Fibroblast of villous mesenchyme (primary cell): ENCODE measurements at places on chromosomes 1 and 21. TPM values are rescaled to one million over a fixed set of nuclear protein-coding genes. Genes with fewer than 3 reads are reported as not detected.

- no peak for DNase-seq
Measured at GRCh38 chr1:28894785-28895184, 19.6 kb upstream of the EPB41 start.

GRCh38 chr1:222046684-222047263, 304.9 kb upstream of the DUSP10 start:
- no peak for DNase-seq

DNA sequence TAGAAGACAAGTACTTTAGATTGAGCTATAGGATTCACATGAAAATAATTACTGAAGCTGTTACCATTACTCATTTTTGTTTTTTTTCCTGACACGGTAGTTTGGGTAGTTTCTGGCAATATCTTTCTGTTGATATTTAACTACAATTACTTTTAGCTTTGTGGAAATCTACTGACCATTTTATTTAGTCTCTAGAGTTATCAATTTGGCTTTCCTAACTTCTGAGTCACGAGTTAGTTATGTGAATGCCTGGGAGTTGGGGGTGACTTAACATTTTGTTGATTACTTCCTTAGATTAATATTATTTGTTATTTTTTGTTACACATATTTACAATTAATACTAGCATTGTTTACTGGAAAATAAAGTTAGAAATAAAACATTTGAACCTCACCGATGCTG, 160.6 kb downstream of the HMCN1 start:
- peak; percentile 44 for DNase-seq

- DNase-seq, result no peak
Measured at GRCh38 chr1:232011961-232012360, 385.4 kb downstream of the DISC1 start.

- DNase-seq, result no peak
Measured at GRCh38 chr1:10608690-10609089, 133.9 kb downstream of the PEX14 start.

DNA sequence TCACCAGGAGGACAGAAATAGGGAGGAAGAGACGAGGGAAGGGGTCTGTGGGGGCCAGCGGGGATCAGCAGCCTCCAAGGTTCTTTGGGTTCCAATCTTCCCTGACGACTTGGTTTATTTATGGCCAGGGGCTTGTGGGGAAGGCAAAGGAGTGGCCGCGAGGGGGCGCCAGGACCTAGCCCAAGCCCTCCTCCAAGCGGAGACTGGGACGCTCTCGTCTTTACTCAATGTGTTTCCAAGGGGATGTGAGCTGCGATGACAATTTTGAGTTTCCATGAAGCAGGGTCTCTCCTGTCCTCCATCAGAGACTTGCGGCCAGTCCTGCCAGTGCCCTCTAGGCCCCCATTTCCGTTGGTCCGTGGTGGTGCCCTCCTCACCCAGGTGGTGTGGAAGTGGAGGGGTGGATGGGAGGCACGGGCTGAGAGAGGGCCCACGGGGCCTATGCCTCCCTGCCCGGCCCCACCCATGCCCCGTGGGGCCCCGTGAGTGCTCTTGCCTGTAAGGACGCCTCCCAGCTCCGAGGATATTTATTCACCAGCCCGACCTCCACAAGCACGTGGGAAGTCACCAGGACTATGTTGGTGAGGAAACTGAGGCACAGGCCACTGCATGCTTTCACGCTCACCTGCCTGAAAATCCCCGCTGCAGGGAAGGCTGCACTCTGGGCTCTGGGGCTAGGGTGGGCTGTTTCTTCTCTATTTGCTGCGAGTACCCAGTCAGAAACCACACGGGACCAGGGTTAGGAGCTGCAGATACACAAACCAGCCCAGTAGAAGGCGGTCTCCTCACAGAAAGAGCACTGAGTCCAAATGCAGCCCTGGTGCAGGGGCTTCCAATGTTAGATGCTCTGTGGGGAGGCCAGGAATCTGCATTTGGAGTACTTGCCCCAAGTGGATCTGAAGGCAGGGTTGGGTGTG, 26.5 kb downstream of the DMRTB1 start:
- DNase-seq, result peak; percentile 85

DNA sequence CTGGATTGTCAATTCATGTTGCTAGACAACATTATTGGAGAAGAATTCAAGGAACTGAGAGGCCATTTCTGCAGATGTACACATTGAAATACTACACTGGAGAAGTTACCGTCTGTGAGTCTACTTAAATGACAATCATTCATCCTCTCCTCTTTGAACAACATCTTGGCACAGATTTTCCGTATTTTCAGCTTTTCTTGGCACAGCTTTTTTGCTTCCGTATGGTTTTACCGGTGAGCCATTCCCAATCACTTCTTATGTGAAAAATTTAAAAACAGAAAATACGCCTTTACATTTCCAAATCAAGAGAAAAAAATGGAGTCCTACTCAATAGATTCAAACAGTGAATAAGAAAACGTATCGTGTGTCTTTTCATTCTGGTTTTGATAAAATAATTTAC, 1493.7 kb downstream of the AMY1C start:
- no peak for DNase-seq

- peak; percentile 28 for DNase-seq
Measured at GRCh38 chr1:202144402-202145067, at the start of gene ARL8A. Gene ARL8A, minus strand, starts transcription at chr1:202144737. Its CDS starts 165 bp downstream, at chr1:202144572.

DNA sequence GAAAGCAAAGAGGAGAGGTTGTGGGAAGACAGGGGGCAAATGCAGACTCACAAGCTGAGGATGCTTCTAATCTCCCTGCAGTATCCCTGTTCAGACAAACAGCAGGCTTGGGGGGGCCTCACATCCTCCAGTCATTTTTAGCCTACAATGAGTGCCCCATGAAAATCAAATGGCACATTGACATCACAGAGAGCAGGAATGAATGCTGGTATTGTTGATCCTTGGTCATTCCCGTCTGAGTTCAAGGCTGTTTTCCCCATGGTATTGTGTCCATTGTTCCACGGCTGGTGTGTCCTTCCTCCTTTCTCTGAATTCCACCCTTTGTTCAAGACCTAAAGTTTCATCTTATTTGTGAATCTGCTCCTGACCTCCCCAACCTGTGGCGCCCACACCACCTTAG, 545.6 kb downstream of the AJAP1 start:
- DNase-seq, result no peak

- peak; percentile 60 for DNase-seq
Measured at GRCh38 chr1:84687714-84688462, 2.4 kb downstream of the SSX2IP start.

- no peak for DNase-seq
Measured at GRCh38 chr1:244313346-244313745, 138.4 kb downstream of the ADSS2 start.

DNA sequence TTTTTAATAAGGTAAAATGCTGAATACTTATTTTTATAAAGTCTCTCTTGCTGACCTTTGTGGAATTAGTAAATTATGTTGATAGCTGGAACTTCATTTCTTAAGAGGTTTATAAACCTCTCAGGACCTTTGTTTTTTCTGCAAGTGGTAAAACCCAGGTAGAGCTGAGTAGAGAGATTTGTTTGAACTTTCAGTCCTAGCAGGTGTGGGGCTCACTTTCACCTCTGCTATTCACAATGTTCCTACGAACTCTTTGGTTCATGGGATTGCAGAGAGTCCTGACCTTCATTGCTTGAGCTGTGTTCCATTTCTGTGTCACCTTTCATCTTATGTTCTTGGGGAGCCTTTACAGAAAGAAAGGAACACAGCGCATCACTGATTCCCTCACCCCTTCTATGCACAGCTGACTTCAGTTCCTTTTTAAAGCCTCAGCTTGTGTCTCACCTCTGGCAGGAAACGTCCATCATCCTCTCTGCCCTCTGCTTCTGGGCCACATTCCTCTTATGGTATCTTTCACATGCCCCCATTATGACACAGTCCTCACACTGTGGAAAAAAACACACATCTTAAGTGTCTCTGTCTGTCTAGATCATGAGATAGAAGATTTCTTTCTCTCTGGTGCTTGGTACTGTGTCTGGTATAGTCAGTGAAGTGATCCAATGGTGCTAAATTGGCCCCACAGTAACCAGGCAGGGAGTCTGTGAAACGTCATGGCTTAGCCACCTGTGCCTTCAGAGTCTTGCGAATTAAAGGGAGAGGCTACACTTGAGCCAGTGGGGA, 262.5 kb upstream of the B3GALT2 start:
- no peak for DNase-seq

DNA sequence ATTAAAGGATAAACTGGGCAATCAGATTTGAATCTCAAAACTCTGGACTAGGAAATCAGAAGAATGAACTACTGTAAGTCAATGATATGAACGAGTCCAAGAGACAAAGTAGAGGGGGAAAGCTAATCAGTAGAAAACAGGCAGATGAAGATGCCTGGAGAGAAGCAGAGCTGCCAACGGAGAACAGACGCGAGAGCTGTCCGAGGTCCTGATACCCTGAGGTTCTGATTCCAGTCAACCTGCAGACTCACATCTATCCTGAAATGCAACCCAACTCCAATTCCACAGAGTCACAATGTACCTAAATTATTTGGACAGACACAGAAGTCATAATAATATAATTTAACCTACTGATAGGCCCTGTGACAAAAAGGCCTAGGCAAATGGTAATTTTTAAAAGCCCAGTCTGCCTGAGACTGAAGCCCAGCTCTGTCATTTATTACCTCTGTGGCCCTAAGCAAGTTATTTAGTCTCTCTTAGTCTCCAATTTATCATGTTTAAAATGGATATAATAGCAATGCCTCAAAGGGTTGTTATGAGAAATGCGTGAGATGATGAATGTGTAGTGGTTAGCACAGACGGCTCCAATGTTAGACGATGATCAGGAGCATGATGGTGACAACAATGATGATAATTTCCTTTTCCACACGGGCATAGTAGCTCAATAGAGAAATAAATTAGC, 33.4 kb downstream of the RGS7 start:
- DNase-seq, result peak; percentile 25

GRCh38 chr1:30451532-30452125, 271.8 kb downstream of the MATN1 start:
- DNase-seq, result no peak

GRCh38 chr1:169873582-169874199, 20.0 kb downstream of the SCYL3 start:
- DNase-seq, result peak; percentile 28

DNA sequence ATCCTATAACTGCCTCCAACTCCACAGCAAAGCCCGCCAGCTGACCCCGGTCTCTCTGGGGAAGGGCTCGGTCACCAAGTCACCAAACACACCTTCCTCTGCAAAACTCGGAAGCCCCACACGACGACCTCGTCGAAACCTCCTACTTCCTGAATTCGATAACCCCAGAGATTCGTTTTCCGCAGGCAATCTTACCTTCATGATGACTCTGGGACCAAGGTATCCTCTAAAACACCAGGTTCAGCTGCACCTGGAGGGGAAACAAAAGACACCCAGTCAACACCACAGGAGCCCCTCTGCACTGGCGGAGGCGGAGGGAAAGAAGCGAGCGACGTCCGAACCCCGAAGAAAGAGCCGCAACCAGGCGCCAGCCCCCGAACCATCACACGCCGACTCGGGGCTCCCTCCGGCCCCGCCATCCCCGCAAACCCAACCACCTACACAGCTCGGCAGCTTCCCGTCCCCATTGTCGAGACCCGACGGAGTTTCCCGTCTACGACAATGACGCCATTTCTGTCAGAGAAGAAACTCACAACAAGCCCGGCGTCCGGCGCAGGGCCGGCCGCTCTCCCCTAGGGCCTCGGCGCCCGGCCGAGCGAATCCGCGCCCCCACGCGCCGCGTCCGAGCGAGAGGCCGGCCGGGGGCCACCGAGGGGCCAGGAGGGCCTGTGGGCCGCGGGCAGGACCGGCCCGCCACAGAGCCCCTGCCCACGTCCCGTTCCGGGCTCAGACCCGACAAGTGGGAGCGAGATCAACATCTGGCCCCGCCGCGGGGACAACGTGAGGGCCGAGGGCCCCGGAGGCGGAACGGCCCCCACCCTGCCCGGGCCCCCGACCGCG, 1.0 kb downstream of the ARID4B start:
- peak; percentile 27 for DNase-seq

DNA sequence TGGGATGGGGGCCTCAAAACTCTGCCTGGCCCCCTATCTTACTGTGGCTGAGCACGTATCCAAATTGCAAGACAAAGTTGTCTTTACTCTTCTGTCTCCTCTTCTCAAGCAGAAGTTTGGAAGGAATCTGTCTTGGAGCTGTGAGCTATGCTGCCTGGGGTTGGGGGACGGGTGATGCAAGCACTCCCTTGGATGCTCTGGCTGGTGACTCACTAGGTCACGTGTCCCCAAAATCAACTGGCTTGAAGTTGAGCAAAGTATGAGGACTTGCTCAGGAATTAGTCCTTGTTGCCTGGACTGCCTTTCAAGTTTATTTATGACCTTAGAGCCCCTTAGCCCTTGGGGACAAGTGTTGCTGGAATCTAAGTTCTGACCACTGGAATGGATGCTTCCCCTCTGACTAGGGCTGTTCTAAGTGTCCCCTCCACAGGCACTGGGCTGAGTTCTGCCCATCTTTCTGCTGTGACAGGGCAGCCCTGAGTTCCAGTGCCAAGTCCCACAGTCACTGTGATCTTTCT, 269.5 kb downstream of the HHAT start:
- peak; percentile 92 for DNase-seq

GRCh38 chr1:153698020-153698922, 19.8 kb downstream of the NPR1 start:
- DNase-seq, result peak; percentile 76

- DNase-seq, result peak; percentile 12
Measured at GRCh38 chr1:111990878-111991718, 1.6 kb upstream of the KCND3 start.

DNA sequence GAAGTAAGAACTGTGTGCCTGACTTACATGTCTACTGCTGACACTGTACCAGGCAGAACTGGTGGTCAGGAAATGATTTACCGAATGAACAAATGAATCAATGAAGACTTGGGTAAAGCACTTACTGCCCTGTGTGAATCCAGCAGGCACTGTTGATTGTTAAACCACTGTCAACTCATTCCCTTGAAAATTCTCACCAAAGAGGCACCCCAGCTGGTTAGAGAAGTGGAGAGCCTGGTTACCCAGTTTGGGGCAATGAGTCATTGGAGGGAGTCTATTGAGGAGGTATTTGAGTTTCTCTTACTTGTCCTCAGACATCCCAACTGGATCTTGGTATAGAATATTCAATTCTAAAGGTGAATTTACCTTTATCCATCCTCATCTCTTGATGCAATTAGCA, 34.2 kb downstream of the JUN start:
- no peak for DNase-seq

DNA sequence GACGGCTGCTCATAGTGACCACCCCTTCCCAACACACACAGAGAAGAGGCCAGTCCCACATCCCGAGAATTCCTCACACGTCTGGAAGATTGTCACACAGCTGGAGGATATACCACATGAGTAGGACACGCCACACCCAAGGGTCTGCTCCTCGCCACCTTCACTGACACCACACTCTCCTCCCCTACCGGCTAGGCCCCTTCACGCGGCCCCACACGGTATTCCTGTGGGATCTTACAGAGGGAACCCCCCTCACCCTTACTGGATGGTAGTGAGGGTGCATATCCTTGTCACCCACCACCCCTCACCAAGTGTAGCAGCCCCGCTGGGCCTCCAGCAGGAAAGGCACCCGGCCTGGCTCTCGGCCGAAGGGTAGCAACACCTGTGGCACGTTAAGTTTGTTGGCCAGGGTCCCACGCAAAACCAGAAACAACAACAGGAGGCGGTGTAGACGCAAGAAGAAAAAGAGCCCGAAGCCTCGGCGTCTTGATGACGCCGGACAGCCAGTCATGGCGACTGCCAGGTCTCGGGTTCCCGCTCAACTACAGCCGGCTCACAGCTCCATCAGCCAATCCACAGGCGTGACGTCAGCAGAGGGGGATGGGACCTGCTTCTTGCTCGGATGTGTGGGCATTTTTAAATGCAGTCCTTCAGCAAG, at the start of gene NUP210L:
TSS of gene NUP210L (minus strand) at position 540 of the 658 bp plus-strand sequence.
- peak; percentile 79 for DNase-seq

The IL22RA1 gene
- not detected in 2 replicates for total RNA-seq

The PSRC1 gene
- total RNA-seq, result 14.2 and 23.3 TPM in 2 replicates

The PGBD5 gene
- not detected in 2 replicates for total RNA-seq

The TBX19 gene
- total RNA-seq, result 0.64 and 0.86 TPM in 2 replicates

The FMO3 gene
- total RNA-seq, result 0.64 and 0.86 TPM in 2 replicates

The GJA9 gene
- total RNA-seq, result not detected in 2 replicates
